Activated naive CD8-positive, alpha-beta T cell treated with anti-CD3 and anti-CD28 coated beads, Interleukin-2, amount 10 ng/mL, durations not matched to agents 7 days and 5 days (primary cell): ENCODE measurements at places on chromosomes 7 and 10.

GRCh38 chr10:79342811-79343561 lies 4.3 kb upstream of the PPIF start:
- H3K4me3 ChIP-seq = no peak overlapping the region
- peak; percentile 11 for DNase-seq
- no peaks in the 10 kb centered on the region for H3K36me3 ChIP-seq

- no peak for DNase-seq
- H3K27ac ChIP-seq = no peak overlapping the region
- H3K36me3 ChIP-seq = no peaks in the 10 kb centered on the region
- H3K27me3 ChIP-seq = peaks cover 9% of the 10 kb centered on the region
- no peak overlapping the region for H3K4me3 ChIP-seq
- no peaks in the 10 kb centered on the region for H3K4me1 ChIP-seq
Observed at GRCh38 chr7:78082556-78082955, 284.0 kb downstream of the PHTF2 start.

DNA sequence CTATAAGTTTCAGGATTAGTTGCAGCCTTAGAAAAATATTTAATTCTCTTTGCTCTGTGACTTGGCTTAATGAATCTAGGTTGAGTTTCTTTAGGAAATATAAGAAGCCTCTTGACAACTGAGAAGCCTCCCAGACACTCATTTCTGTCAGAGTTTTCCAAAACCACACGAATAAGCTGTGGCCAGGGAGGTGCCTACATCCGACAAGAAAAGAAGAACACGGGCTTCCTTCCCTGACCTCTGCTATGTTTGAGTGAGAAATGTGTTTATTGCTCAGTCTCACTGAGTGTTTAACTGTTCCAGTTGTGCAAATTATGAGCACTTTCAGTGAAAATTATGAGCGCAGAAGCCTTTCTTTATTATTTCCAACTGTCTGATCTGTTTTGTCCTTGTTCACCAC lies 105.0 kb downstream of the TRIL start:
- no peak for DNase-seq
- H3K4me3 ChIP-seq = peak overlapping the region; percentile 76
- H3K36me3 ChIP-seq = no peaks in the 10 kb centered on the region
- peaks cover 7% of the 10 kb centered on the region for H3K4me1 ChIP-seq

DNA sequence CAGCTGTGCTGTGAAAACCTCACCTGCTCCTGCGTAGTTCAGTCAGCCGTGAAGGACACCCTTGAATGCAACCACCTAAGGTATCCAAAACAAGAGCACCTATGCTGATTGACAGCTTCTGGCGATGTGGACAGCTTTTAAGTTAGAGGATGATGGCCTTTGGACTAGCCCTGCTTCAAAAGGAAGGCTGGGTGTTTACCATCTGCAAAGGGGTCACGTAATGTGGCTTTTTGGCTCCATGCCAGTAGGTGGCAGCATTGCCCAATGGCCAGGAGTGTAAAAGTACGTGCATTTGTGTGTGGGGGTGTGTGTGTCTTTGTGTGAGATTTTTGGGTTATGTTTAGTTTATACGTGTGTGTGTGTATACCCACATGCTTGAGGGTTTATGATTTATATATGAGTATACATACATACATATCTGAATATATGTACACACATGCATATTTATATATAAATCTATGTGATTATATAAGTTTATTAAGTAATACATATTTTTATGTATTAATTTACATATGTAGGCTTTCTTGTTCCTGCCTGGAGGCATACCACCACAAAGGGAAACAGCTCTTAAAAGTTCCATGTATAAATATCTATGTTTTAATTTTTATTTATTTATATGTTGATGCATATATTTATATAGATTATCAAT lies 236.3 kb upstream of the ANKRD30A start:
- DNase-seq = peak; percentile 51
- H3K27me3 ChIP-seq = no peaks in the 10 kb centered on the region
- H3K4me3 ChIP-seq = no peak overlapping the region
- H3K4me1 ChIP-seq = no peaks in the 10 kb centered on the region
- no peaks in the 10 kb centered on the region for H3K36me3 ChIP-seq
- H3K27ac ChIP-seq = no peak overlapping the region

DNA sequence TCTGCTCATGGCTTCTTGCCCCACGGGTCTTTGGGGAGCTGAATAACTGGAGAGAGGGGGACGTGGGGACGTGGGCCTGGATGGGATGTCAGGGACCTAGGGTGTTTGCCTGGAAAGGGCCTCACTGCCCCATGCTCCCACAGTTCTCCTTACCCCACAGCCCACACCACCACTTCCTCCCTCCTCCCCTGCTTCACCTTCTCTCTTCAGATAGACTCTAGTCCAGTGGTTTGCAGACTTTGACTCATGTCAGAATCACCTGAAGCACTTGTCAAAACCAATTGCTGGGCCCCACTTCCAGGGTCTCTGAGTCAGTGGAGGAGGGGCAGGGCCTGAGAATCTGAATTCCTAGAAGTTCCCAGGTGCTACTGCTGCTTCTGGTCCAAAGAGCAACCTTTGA lies 327.4 kb downstream of the RPS24 start:
- no peaks in the 10 kb centered on the region for H3K27me3 ChIP-seq
- peak overlapping the region; percentile 80 for H3K27ac ChIP-seq
- DNase-seq = no peak
- H3K36me3 ChIP-seq = no peaks in the 10 kb centered on the region
- peak overlapping the region; percentile 70 for H3K4me3 ChIP-seq

DNA sequence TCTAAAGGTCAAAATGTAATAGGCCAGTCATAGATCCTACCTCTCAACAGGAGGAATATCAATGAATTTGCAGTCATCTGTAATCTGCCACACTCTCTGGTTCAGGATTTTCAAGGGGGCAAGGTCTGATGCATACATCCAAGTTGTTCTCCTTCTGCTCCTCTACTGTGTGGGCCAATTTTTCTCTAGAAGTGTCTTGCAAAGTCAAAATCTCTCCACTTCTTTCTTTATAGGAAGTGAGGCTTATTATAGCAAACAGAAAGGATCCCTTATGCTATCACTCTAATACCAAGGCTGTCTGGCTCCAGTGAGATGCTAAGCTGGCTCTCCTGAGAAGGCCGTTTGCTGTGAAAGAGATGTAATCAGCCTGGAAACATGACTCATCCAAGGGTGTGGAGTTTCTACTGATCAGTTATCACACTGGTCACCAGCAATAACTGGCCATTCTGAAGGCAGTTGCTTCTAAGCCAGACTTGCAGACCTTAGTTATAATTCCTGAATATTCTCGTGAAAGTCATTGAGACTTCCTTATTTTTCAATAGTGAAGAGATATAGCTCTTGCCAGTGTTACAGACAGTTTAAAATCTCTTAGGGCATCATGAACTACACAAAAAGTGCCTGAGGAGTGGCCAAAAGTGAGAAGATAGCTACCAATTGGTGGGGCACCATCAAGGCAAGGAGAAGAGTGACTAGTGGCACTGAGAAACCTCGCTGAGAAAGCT lies 43.2 kb upstream of the LRGUK start:
- no peak overlapping the region for H3K4me3 ChIP-seq
- no peak for DNase-seq
- H3K27me3 ChIP-seq = no peaks in the 10 kb centered on the region
- H3K27ac ChIP-seq = no peak overlapping the region

- peaks cover 22% of the 10 kb centered on the region for H3K27me3 ChIP-seq
- no peaks in the 10 kb centered on the region for H3K36me3 ChIP-seq
- H3K4me3 ChIP-seq = no peak overlapping the region
- no peak overlapping the region for H3K27ac ChIP-seq
- no peaks in the 10 kb centered on the region for H3K4me1 ChIP-seq
- no peak for DNase-seq
Observed at GRCh38 chr10:89869180-89869579, 167.8 kb downstream of the KIF20B start.

DNA sequence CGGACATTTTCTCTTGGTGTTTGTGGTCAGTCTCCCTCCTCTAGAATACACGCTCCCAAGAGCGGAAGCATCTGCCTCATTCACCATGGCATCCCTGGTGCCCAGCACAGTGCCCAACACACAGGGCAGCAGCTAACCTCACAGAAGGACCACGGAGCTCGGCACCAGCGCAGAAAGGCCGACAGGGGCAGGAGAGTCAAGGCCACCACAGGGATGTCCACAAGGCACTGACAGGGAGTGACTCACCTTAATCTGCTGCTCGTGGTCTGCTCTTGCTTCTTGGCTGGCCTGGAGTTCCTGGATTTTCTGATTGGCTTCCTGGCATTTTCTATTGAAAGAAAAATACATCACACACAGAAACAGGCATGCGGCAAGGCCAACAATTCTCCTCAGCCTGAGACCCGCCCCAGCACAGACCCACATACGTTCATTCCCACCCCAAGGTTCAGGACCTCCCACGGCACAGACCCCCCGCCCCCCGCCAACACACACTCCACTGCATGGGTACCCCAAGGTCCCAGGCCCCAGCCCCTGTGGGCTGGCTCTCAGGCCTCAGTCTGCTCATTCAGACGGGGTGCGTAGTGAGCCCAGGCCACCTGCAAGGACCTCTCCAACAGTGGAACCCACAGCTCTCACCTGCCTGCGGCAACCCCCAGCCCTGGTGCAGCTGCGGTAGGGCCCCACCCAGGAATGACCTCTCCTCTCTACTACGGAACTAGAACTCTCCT lies 14.9 kb downstream of the MAD1L1 start:
- DNase-seq = no peak
- H3K27ac ChIP-seq = no peak overlapping the region
- H3K4me1 ChIP-seq = peaks cover 1% of the 10 kb centered on the region
- no peaks in the 10 kb centered on the region for H3K27me3 ChIP-seq
- peaks cover 7% of the 10 kb centered on the region for H3K36me3 ChIP-seq

GRCh38 chr7:148182264-148182663 lies 408.3 kb upstream of the C7orf33 start:
- H3K4me1 ChIP-seq = no peaks in the 10 kb centered on the region
- DNase-seq = no peak
- H3K27me3 ChIP-seq = peaks cover 3% of the 10 kb centered on the region
- H3K36me3 ChIP-seq = no peaks in the 10 kb centered on the region
- H3K27ac ChIP-seq = no peak overlapping the region
- no peak overlapping the region for H3K4me3 ChIP-seq

GRCh38 chr7:26543340-26543739 lies 251.7 kb downstream of the SNX10 start:
- H3K4me3 ChIP-seq = no peak overlapping the region
- no peak overlapping the region for H3K27ac ChIP-seq
- peaks cover 6% of the 10 kb centered on the region for H3K4me1 ChIP-seq
- peaks cover 26% of the 10 kb centered on the region for H3K27me3 ChIP-seq
- DNase-seq = no peak

DNA sequence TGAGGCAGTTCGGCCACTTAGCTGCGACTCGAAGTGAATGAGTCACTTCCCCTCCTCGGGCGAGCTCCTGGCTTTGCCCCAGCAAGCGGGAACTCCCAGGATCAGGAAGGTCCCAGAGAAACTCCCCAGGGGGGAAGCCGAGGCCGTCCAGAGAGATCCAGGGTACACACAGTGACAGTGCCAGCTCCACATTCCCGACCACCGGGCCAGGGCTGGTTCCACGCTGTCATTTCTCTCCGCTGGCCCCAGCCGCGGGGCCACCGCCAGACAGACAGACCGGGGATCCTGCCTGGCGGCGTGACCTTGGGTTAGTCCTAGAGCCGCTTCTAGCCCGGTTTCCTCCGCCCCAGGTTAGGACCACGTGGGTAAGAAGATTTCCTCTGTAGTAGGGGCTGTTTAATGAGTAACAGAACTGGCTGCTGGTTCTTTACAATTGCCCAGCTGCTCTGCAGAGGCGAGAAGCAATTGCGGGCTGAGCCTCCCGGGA lies 463 bp upstream of the UPP1 start:
- peaks cover 54% of the 10 kb centered on the region for H3K4me1 ChIP-seq
- no peaks in the 10 kb centered on the region for H3K27me3 ChIP-seq
- H3K27ac ChIP-seq = peak overlapping the region; percentile 94
- H3K4me3 ChIP-seq = peak overlapping the region; percentile 82
- DNase-seq = no peak
- peaks cover 20% of the 10 kb centered on the region for H3K36me3 ChIP-seq

DNA sequence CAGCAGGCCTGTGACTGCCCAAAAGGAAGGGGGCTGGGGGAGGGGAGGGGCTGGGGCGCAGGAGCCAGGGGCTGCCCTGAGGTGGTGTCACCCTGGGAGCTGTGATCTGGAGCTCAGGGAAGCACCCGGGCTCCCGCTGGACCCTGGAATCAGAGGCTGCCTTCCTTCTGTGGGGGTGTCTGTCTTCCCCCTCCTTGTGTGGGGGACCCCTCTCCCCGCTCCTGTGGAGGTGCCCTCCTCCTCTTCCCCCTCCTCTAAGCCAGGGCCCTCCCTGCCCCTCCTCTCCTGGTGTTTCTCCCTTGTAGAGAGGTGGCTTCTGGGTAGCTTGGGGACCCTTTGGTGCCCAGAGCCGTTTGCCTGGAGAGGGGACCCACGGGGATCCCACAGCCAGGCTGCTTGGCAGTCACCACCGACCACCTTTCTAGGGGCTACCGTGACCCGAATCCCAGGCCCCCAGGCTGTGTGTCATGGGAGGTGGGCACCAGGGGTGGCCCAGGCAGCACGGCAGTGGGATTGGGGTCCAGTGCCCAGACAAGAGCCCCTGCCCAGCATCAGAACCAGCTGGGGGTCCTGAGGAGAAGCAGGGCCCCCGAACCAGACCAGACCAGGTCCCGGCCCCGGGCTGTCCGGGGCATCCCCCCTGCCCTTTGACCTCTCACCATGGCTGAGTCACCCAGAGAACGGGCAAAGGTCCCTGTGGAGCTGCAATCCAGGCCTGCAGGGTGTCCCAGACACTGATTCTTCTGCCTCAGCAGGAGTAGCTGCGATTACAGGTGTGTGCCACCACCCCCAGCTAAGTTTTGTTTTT lies 741 bp downstream of the PRAP1 start:
- H3K27me3 ChIP-seq = peaks cover 17% of the 10 kb centered on the region
- H3K4me3 ChIP-seq = no peak overlapping the region
- no peaks in the 10 kb centered on the region for H3K4me1 ChIP-seq
- H3K36me3 ChIP-seq = no peaks in the 10 kb centered on the region
- no peak for DNase-seq

DNA sequence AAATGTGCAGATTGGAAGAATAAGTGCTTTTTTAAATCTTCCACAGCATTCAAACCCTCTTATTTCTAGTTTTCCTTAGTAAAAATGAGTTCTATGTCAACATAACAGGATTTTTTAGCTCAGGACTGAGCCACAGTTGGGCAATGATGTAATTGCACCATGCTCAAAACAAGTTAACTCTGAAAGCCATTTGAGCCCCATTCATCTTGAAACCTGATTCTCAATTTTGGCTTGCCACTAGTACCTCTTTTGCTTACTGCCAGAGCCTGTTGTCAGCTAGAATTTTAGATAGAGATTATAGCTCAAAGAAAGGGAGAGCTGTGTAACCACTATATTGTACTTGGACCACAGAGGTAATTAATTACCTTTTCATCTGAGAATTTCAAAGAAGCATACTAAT lies 1028.5 kb upstream of the PHF14 start:
- H3K36me3 ChIP-seq = no peaks in the 10 kb centered on the region
- H3K4me1 ChIP-seq = no peaks in the 10 kb centered on the region
- H3K4me3 ChIP-seq = no peak overlapping the region
- H3K27me3 ChIP-seq = no peaks in the 10 kb centered on the region

- H3K4me3 ChIP-seq = no peak overlapping the region
- H3K4me1 ChIP-seq = peaks cover 27% of the 10 kb centered on the region
Observed at GRCh38 chr10:103975169-103975568, 8.2 kb downstream of the SLK start.
